Left renal pelvis (tissue), 4 donors: ENCODE measurements at places on chromosomes 12 and 14. TPM values are rescaled to one million over a fixed set of nuclear protein-coding genes. Genes with fewer than 3 reads are reported as not detected.

The SLC2A14 gene
- 1.1 TPM for polyA plus RNA-seq

The RNASE4 gene
- 4.2 TPM for polyA plus RNA-seq

The CCDC196 gene
- 0.14 TPM for polyA plus RNA-seq

GRCh38 chr12:8452036-8452435 lies 3.7 kb upstream of the CLEC6A start:
- no peak for DNase-seq

- no peak for DNase-seq
Observed at GRCh38 chr12:123131879-123132402, 18.9 kb downstream of the PITPNM2 start.

- DNase-seq, result no peak
Observed at GRCh38 chr12:121898287-121898686, 9.7 kb downstream of the PSMD9 start.

DNA sequence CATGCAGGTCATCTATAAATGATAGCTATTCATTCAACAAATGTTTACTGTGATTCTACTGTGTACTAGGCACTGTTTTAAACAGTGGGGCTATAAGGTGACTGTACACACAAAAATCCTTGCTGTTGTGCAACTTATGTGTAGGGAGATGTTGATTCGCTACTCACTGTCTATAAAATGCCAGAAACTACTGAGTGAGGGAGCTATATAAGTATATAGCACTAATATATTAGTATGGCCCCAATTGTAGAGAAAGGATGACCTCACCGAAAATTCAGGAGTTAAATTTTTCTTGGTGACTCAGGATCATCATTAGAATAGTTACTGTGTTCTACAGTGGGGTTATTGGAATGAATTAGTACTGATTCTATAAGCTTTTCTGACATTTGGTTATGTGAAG lies 117.4 kb downstream of the TGFB3 start:
- no peak for DNase-seq
